Stimulated activated effector memory CD8-positive, alpha-beta T cell treated with anti-CD3 and anti-CD28 coated beads, Interleukin-12 subunit alpha, Interleukin-12 subunit beta, amount 100 ng/mL, for 72 hours (primary cell): ENCODE measurements at places on chromosomes 7 and 10.

- no peak for DNase-seq
Measured at GRCh38 chr10:7576340-7576739, 90.4 kb downstream of the ITIH5 start.

GRCh38 chr10:11146402-11147171 is 128.9 kb downstream of the CELF2 start:
- DNase-seq: no peak

DNA sequence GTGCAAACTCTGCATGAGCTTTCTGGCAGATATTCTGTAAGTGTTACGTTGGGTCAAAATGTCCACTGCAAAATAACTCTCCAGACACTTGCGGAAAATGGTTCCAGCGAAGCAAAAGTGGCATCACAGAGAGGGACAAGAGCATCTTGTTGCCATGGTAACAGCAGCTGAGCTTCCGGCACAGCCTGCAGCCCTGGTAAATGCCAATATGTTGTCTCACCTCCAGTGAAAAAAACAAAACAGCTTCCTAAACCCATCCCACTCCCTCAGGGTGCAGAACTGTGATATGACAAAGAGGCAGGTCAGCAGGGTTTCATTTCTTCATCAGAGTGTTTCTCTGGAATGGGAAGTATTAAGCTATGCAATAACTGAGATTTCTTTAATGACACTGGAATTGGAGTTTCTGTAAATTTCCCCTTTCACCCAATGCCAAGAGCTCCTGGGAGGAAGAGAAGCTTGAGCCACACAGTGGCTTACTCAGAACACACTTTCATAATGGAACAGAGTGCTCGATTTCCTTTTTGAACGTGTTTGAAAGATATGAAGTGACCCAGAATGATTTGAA is 65.6 kb downstream of the FOXI2 start:
- DNase-seq: no peak

DNA sequence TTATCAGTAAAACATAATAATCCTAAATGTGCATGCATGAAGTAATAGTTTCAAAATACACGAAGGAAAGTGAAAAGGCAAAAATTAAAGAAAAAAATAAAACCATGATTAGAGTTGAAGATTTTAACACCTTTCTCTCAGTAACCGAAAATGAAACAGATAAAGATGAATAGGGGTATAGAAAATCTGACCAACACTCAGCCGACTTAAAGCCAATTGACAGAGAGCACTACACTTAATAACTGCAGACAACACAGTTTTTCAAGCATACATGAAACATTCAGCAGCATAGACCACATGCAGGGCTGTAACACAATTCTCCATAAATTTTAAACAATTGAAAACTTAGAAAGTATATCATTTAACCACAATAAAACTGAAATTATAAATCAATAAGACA is 76.1 kb downstream of the CUBN start:
- no peak for DNase-seq

- DNase-seq: no peak
Measured at GRCh38 chr7:98283127-98283886, 1.8 kb downstream of the BRI3 start.

DNA sequence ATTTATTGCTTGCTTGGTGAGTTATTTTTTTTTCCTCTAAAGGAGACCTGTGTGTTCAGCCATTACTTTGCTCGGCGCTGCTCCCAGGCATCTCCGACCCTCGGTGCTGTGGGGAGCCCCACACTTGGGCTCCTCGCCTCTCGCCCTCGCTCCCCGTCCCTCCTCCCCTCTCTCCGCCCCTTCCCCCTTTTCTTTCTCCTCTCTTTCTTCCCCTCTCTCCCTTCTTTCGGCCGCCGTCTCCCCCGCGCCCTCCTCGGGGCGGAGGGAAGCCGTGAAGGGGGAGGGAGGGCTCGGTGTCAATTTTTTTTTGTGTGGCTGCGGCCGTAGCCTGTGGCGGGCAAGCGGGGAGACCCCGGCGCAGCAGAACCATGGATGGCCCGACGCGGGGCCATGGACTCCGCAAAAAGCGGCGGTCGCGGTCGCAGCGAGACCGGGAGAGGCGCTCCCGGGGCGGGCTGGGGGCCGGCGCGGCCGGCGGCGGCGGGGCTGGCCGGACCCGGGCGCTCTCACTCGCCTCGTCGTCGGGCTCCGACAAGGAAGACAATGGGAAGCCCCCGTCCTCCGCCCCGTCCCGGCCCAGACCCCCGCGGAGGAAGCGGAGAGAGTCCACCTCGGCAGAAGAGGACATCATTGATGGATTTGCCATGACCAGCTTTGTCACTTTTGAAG is 1.1 kb downstream of the AUTS2 start:
- DNase-seq: no peak

- DNase-seq: no peak
Measured at GRCh38 chr10:6936931-6937330, 356.9 kb upstream of the PRKCQ start.

DNA sequence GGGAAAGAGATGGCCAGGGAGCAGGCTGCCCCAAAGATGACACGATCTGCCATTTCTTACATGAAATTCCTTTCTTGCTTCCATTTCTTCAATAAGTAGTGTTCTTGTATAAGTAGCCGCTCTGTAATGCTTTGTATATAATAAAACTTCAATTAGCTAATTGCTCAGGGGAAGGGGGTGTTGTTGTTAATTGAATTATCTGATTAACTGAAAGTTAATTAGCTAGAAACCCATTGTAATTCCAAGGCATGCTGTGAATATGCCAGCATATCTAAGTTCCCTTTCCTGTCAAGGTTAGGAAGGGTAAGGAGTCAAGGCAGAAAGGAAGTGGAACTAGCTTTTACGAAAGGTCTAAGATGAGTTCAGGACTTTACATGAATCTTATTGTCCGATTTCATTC is 765.9 kb downstream of the TYW1 start:
- DNase-seq: no peak

DNA sequence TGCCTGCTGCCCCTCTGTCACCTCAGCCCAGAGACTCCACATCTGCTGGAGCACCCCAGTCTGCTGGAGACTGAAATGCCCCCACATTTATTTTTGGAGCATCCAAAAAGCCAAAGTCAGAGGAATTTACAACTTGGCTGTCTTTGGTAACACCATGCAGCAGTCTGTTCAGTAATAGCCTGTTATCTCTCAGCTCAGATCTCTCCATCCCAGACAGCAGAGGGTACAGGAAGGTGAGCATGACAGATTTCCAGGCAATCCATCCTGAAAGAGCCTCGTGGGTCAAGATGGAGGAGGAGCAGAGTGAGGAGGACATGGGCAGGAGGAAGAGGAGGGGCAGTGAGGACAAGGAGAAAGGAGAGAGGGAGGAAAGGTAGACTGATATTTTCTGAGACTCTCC is 55.9 kb downstream of the GRID1 start:
- DNase-seq: no peak

DNA sequence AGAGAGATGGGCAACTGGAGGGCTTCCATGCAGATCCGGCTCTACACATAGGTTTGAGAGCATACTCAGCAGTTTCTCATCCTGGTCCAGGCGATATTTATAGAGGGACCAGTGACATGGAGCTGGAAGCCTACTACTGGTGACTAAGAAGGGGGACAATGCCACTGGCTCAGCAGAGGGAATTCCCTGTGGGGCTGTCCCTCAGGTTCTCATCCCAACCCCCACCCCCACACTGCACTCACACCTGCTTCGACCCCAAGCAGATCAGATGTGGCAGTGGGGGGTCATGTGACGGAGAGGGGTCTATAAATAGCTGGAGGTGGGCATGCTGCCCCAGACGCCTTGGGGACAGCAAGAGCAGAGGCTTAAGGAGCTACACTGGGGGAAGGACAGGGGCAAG is at the start of gene CLCN1:
Gene CLCN1, plus strand, starts transcription at position 336 of the 400 bp plus-strand sequence. CDS start 102 bp downstream, outside the sequence.
- DNase-seq: no peak

DNA sequence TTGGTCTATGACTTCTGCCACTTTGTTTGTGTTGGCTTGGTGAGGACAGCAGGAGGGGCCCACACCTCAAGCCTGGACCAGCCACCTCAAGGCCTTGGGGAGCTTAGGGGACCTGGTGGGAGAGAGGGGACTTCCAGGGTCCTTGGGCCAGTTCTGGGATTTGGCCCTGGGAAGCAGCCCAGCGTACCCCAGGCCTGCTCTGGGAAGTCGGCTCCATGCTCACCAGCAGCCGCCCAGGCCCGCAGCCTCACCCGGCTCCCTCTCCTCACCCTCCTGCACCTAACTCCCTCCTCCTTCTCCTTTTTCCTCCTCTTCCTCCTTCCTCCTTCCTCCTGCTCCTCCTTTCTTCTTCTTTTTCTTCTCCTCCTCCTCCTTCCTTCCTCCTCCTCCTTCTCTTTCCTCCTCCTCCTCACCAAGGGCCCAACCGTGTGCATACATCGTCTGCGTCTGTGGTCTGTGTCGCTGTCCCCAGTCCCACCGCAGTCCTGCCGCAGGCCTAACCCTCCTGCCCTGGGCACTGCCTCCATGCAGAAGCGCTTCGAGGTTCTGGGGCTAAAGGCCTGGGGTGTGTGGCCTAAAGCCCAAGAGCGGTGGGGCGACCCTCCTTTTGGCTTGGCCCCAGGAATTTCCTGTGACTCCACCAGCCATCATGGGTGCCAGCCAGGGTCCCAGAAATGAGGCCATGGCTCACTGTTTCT is 5.3 kb downstream of the EN2 start:
- DNase-seq: no peak

GRCh38 chr10:112872728-112873127 is 77.3 kb upstream of the TCF7L2 start:
- DNase-seq: no peak

GRCh38 chr7:37694208-37695094 is 10.9 kb downstream of the GPR141 start:
- no peak for DNase-seq

GRCh38 chr7:18671176-18671575 is 175.6 kb downstream of the HDAC9 start:
- no peak for DNase-seq
